ENCODE measurements at places on chromosomes 5 and 9.

DNA sequence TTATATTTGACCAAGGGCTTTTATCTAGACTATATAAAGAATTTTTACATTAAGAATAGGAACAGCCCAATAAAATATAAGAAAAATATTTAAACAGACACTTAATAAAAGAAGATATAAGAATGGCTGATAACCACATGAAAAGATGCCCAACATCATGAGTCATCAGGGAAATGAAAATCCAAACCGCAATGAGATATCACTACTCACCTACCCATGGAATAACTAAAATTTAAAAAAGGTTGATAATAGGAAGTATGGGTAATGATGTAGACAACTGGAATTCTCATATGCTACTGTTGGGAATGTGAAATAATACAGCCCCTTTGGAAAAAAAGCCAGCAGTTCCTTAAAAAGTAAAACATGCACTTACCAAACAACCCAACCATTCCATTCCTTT lies 206.9 kb upstream of the PCSK5 start:
- DNase-seq: no peak

DNA sequence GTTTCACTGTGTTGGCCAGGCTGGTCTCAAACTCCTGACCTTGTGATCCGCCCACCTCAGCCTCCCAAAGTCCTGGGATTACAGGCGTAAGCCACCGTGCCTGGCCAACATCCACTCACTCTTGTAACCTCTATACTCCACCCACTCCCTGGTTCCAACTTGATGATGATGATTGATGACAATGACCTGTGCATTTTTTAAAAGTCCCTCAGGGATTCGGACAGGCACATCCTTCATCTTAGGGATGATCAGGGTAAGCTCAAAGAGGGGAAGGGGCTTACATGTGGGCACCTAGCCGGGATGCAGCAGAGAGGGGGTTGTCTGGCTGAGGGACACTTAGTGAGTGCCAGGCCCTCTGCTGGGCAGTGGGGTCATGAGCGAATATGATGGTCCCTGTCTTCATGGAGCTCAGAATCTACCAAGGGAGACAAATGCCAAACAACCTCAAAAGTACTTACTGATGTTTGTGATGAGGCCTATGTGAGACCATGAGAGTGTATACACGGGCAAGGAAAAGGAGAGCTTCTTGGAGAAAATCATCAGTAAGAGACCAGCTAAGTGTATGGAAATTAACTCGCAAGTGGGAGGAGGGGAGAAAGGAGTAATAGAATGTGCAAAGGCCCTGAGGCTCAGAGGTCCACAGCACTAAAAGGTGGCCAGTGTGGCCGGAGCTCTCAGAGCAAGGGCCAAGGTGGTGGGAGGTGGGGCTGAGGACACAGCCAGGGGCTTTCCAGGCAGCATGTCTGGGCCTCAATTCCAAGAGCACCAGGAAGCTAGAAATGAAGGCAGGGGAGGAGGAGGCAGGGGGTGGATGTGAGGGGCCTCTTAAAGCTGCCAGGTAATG lies 27.4 kb downstream of the LHX2 start:
- DNase-seq: no peak

- no peak for DNase-seq
Measured at GRCh38 chr9:87827341-87827740, 55.3 kb upstream of the SPATA31E1 start.

DNA sequence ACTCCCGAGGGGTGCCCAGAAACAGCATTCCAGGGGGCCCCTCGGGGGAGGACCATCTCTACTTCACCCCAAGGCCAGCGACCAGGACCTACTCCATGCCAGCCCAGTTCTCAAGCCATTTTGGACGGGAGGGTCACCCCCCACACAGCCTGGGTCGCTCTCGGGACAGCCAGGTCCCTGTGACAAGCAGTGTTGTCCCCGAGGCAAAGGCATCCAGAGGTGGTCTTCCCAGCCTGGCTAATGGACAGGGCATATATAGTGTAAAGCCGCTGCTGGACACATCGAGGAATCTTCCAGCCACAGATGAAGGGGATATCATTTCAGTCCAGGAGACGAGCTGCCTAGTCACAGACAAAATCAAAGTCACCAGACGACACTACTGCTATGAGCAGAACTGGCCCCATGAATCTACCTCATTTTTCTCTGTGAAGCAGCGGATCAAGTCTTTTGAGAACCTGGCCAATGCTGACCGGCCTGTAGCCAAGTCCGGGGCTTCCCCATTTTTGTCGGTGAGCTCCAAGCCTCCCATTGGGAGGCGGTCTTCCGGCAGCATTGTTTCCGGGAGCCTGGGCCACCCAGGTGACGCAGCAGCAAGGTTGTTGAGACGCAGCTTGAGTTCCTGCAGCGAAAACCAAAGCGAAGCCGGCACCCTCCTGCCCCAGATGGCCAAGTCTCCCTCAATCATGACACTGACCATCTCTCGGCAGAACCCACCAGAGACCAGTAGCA lies 83.9 kb downstream of the GOLPH3 start:
- no peak for DNase-seq

DNA sequence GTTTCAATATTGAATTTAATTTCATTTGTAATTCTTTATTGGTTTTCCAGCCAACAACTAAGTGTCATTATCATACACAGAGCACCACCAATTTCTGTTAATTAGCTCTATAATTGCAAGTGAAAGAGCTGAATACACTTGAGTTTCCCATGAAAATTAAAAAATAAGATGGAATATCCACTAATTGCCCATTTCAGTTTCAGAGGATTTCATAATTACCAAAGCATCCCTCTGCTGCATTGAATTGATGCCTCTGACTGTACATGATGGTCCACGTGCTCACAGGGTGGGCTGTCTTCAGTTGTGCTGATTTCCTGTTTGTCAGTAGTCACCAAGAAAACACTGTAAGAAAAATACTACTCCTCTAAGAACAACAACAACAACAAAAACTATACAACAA lies 163.8 kb downstream of the CHSY3 start:
- no peak for DNase-seq

GRCh38 chr5:66718374-66719002 lies 122.3 kb downstream of the MAST4 start:
- DNase-seq: no peak

DNA sequence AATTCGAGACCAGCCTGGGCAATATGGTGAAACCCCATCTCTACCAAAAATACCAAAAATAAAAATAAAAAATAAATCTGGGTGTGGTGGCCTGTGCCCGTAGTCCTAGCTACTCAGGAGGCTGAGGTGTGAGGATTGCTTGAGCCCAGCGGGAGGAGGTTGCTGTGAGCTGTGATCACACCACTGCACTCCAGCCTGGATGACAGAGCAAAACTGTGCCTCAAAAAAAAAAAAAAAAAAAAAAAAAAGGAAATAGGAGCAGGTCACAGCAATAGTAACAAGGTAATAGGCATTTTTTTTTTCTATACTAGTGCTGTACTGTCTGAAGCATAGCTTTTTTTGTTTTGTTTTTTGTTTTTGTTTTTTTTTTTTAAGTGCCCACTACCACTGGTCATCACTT lies 5.8 kb downstream of the LRRC70 start:
- DNase-seq: no peak

DNA sequence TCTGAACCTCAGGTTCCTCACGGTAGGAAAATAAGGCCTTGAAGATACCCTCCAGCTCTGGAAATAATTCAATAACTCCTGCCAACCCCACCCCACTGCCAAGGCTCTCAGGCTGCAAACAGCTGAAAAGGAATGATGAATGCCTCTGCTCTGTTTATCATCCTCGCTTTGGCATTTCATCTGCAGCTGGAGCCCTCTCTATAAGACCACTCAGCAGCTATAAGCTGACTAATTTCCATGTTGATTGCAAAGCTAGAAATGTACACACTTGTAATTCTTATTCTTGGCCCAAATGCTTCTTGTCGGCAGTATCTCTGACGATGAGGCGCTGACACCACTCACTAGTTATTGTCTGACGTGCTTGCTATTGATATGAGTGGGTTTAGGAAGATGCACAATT lies 408.4 kb upstream of the NMUR2 start:
- no peak for DNase-seq

DNA sequence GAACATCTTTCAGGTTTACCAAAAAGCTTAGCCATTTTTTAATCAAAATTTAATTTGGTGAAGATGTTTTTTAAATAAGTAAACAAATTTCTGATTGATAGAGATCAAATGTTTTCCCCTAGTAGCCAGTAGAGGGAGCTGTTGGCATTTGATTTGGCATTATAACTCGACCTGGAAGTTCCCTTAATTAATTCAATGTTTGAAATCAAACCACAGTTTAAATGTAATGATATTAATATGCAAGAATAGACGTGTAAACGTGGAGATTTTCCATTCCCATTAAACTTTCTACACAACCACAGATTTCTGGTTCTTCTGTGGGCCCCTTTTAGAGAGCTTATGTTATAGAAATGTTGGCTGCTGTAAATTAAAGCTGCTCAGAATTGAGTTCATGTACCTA lies 148.1 kb upstream of the MPDZ start:
- no peak for DNase-seq

- DNase-seq: no peak
Measured at GRCh38 chr5:96228408-96228807, 204.6 kb downstream of the PCSK1 start.

GRCh38 chr9:136343121-136343883 lies 16.0 kb downstream of the GPSM1 start:
- no peak for DNase-seq

DNA sequence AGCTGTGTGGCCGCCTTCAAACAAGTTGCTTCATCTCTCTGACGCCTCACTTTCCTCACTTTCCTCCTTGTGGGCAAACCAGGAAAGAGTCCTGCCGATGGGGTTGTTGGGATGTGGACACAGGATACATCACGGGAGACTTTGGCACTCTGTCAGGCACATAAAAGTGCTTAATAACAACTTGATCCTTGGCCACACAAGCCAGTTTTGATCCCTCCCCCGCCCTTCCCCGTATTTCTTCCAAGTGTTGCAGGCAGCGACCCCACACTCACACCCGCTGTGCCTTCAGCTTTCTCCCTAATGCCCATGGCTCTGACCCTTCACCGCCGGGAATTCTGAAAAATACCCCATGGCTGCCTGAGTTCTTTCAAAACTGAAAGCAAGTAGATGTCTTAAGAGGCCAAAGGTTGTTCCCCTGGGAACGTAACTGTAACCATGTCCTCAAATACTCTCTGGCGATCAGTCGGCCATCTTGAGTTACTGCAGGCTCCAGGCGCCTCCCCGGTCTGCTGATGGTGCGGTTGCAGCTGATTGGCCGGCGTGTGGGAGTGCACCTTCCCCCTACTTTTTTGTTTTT lies 59.8 kb downstream of the ARHGEF37 start:
- DNase-seq: peak; percentile 58

GRCh38 chr5:31701642-31702299 lies 62.8 kb downstream of the PDZD2 start:
- DNase-seq: no peak

DNA sequence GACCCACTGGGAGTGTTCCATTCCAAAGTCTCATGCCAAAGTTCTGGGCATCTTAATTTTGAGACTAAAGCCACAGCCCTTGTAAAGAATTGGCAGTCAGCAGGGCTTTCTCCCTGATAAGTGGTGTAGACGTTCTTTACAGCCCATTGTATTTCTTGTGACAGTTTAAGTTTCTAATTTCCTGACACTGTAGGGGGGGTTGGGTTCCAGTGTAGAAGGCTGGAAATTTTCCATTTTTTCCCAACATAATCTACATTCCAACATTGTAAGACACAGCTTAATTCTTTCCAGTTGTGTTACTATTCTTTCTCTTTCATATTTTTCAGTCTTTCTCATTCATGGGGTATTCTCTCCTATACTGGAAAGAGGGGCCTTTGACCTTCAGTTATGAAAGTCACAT lies 121.1 kb downstream of the FBXL7 start:
- DNase-seq: no peak

- no peak for DNase-seq
Measured at GRCh38 chr5:5619546-5619945, 197.1 kb downstream of the ICE1 start.

- no peak for DNase-seq
Measured at GRCh38 chr9:9099646-9100045, 1300.1 kb upstream of the DMAC1 start.

GRCh38 chr5:33563983-33564908 lies 123.5 kb downstream of the TARS1 start:
- DNase-seq: no peak

DNA sequence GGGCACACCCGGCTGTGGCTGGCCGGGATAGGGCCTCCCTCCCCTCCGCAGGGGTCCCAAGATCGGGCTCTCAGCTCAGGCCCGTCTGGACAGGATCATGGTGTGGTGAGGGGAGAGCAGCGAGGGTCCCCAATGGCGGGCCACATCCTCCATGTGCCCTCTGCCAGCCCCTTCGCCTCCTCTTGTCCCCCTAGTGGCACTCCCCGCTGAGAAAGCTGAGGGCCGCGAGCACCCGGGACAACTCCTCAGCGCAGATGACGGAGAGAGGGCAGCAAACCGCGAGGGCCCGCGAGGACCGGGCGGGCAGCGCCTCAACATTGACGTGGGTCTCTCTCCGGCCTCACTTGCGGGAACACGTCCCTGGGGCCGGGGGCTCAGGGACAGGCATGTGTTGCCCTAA lies 24.6 kb downstream of the NKD2 start:
- no peak for DNase-seq

GRCh38 chr5:23352446-23352845 lies 155.0 kb upstream of the PRDM9 start:
- no peak for DNase-seq

DNA sequence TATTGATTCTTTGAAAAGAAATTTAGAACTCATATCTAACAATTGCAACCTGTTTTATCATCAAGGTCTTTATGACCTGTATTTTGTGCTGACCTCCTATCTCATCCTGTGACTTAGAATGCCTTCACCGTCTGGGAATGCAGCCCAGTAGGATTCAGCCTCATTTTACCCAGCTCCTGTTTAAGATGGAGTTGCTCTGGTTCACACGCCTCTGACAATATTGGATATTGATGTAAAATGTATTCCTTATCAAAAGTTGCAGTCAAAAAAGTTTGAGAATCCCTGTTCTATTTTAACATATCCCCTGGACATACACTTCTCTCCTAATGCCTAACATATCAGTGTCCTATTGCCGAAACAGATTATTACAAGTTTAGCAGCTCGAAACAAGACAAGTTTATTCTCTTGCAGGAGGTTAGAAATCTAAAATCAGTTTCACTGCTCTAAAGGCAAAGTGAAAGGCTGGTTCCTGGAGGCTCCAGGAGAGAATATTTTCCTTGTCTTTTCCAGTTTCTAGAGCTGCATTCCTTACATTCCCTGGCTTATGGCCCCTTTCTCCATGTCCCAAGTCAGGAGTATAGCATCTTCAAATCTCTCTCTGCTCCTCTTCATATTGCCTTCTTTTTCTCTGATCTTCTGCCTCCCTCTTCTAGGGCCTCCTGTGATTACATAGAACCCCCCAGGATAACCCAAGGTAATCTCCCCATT lies 31.5 kb upstream of the LVRN start:
- DNase-seq: no peak

GRCh38 chr5:1185038-1185627 lies 16.3 kb upstream of the SLC6A19 start:
- peak; percentile 3 for DNase-seq

Measured in mucosa of gallbladder (tissue), 1 donor.